Fibroblast of skin of right biceps (primary cell): ENCODE measurements at places on chromosomes 2 and 18.

DNA sequence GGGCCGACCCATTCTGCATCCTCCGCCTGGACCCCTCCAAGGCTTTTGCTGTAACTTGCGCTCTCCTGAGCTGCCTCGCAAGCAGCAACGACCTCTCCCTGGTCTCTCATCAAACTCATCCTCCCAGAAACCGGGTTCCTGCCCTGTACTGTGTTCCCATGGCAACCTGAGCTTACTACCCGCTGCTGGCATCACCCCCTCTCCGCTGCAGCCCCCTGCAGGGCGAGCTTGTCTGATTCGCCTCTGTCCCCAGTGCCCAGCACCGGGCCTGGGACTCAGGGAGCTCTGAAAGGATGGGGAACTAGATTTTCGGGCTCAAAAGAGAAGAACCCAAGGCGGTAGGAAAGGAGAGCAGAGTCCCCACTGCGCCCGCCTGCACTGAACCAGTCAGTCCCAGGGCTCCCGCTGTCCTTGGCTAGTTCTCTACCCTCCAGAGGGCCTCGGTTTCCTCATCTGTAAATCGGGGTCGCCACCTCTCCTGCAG lies 463 bp downstream of the HS1BP3 start:
- no peak for DNase-seq

DNA sequence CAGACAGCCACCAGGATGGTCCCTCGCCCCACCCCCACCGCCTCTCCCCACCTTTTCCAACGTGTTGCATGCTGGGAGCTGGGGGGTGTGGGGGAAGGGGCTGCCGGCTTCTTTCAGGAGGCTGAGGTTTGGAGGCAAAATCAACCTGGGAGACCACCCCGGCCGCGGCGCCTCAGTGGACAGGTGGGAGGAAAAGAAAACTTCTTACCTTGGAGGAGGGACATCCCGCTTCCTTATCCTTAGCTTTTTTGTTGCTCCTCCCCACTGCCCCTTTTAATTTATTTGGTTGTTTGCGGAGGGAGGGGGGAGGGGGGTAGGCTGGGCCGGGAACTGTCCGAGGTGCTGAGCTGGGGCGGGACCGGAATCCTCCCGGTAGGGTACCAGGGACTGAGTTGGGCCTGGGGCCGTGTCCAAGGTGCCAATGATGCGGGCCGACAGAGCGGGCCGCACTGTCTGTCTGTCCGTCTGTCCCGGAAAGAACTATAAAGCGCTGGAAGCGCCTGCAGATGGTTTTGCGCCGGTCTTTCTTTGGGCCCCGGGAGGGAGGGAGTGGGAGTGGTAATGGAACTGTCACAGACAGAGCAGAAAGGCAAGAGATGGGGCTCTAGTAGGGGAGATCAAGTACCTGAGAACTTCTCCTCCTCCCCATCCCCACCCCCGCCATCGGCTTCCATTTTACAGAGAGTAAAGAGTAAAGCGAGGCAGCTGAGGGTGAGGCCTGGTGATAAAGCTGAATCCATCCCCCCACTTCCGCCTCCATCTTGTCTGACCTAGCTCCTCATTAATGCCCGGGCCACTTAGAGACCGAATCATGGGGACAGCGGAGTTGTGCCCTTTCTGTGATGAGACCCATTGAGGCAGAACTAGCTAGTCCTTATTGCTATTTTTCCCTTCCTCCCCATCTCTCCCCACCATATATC lies 2.4 kb downstream of the CDK5R2 start:
- no peak for DNase-seq

DNA sequence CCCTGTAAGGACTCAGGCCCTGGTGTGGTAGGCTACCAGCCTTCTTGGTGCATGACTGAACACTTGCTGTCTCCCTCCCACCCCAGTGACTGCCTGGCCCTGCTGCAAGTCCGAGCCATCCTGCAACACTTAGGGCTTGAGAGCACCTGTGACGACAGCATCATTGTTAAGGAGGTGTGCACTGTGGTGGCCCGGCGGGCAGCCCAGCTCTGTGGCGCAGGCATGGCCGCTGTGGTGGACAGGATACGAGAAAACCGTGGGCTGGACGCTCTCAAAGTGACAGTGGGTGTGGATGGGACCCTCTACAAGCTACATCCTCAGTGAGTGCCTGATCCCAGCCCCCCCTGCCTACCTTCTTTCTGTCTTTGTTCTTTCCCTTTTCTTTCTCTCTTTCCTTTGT lies 55.2 kb downstream of the HK2 start:
- DNase-seq = no peak

- no peak for DNase-seq
Observed at GRCh38 chr18:47979611-47980200, 49.2 kb upstream of the SMAD2 start.

DNA sequence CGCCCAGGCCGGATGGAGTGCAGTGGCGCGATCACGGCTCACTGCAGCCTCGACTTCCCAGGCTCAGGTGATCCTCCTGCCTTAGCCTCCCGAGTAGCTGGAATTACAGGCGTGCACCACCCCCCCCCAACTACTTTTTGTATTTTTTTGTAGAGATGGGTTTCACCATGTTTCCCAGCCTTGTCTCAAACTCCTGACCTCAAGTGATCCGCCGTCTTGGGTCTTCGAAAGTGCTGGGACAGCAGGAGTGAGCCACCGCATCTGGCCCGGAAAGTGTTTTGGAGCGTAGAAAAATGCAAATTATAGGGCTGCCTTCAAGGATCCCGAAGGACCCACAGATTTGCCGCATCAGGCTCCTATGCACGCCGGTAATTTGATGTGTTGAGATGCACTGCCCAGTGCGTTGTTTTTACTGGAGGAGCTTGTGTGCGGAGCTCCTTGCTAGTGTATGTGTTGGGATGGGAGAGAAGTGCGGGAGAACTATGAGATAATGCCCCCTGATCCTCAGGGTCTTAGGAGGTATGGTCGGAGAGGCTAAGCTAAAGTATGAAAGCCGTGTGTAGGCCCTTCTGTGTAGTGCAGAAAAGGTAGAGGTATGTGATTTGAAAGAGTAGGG lies 1.2 kb upstream of the CLASP1 start:
- DNase-seq = peak; percentile 11

- DNase-seq = peak; percentile 96
Observed at GRCh38 chr18:34707670-34708069, 2.4 kb upstream of the DTNA start.

GRCh38 chr18:79942211-79942610 lies 9.2 kb downstream of the SLC66A2 start:
- DNase-seq = no peak

DNA sequence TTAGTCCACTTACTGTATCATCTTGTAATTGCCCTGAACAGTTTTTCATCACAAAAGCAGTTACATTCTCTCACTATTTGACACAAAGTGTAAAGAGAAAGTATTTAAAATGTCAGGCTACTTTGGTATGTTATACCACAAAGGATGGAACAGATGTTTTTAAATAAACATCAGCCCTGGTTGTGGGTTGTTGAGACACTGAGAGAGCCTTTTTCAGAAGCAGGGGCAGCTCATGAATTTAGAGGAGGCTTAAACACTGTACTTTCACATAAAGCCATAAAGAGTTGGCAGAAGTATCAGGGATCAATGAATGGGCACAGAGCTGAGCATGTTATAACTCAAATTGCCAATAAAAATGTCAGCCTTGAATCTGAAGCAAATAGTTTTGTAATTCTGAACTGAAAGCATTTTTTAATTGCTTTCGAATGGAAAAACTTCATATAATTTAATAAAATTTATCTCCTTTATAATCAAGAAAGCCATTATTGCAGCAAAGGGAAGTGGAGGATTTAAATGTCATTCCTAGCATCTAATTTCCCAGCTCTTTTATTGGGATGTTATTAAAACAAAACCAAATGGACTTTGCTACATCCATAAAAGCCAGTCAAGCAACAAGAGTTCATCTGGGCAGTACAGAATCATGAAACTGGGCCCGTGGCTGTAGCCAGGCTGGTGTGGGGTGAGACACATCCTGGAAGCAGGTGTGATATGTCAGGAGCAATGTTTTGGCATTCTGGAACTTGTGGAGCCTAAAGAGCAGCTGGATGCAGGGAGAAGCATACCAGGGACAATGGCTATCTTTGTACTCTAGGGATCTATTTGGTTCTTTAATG lies 95.1 kb upstream of the NT5C1B start:
- peak; percentile 9 for DNase-seq

- peak; percentile 97 for DNase-seq
Observed at GRCh38 chr18:55322178-55322735, 265.7 kb downstream of the TCF4 start.

GRCh38 chr2:9700109-9700495 lies 69.3 kb upstream of the YWHAQ start:
- DNase-seq = no peak

- DNase-seq = no peak
Observed at GRCh38 chr2:19456705-19457309, 98.4 kb upstream of the OSR1 start.

DNA sequence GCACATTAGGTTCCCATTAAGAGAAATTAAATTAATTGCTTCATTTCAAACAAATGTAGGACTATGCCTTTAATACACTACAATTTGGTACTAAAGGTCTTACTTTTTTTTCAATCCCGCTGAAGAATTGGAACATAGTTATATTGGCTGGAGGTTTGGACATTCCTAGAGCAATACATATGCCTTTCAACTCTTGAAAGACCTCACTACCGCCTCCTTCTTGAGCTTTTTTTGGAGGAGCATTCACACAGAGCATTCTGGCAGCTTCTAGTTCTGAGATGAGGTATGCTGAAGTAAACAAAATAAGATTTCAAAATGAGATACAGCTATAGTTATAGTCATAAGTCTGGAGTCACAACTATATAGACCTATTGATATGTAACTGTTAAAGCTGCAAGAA lies 10.9 kb downstream of the FAM98A start:
- DNase-seq = no peak
